ENCODE measurements at places on chromosomes 16 and 17. TPM values are rescaled to one million over a fixed set of nuclear protein-coding genes. Genes with fewer than 3 reads are reported as not detected.

CARD14 gene
- total RNA-seq, result 14.9 TPM

SPATA33 gene
- 3.0 TPM for total RNA-seq

DNA sequence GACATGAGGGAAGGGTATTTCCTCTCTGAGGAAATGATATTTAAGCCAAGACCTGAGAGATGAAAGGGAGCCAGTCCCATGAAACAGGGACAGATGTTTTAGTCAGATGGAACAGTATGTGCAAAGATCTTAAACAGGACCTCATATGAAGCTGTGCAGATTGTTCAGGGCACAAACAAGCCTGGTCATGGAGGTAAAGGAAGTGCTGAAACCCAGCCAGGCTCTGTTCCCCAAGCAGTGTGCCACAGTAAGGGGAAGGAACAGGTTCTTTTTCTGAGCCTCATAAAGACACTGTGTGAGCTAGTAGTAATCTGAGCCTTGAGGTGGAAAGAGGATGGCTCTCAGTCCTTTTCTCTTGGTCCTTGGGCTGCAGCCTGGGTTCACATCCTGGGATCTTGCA lies 159.9 kb downstream of the ANKFN1 start:
- DNase-seq, result no peak

KRT39 gene
- total RNA-seq, result 1.8 TPM

DNA sequence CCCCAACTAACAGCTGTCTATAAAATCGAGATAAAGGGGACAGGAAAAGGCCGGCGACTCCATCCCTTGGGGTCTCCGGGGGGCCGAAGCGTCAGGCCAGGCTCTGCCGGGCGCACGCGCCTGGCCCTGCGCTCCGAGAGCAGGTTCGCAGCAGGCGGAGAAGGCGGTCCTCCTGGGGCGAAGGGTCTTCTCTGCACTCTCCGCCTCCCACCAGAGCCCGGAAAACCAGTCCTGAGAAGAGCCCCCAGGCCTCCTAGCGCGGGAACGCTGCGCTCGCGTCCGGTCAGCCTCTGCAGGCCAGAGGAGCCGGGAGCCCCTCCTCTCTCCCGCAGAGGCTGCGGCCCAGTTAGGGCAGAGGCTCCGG lies 5.1 kb downstream of the FOXF1 start:
- no peak for DNase-seq

GRCh38 chr16:88993166-88993761 lies 16.3 kb upstream of the CBFA2T3 start:
- no peak for DNase-seq

MYH10 gene
- total RNA-seq, result 86.1 TPM

GRIN2A gene
- 0.82 TPM for total RNA-seq

NTN1 gene
- 32.8 TPM for total RNA-seq

WNT9B gene
- total RNA-seq, result not detected

All from tongue (tissue), 3 donors.